ENCODE measurements at places on chromosomes 16 and 17. TPM values are rescaled to one million over a fixed set of nuclear protein-coding genes. Genes with fewer than 3 reads are reported as not detected.

DNA sequence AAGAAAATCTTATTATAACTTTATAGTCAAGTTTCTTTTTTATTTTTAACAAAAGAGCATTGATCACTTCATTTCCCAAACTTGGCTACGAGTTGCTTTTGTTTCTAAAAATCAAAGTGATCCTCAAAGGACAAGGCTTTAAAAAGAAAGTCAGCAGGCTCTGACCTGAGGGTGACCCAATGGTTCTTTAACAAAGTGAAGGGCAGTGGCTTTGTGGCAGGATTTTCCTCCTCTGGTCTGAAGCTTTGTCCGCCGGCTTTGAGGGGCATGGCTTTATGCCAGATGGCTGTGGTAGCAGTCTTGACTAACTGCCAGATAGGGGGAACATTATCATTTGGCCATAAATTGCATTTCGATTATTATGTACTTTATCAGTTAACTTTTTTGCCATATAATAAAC is 28.5 kb downstream of the IQCK start:
- H3K27ac ChIP-seq: no peak overlapping the region
- DNase-seq: no peak
- H3K27me3 ChIP-seq: no peaks in the 10 kb centered on the region
- no peaks in the 10 kb centered on the region for H3K36me3 ChIP-seq
- H3K4me1 ChIP-seq: peaks cover 2% of the 10 kb centered on the region

The COG7 gene
- total RNA-seq: 22.6 TPM

The HOXB4 gene
- not detected for total RNA-seq

The KREMEN2 gene
- 7.5 TPM for total RNA-seq

- no peaks in the 10 kb centered on the region for H3K4me1 ChIP-seq
- H3K4me3 ChIP-seq: no peak overlapping the region
- no peak overlapping the region for H3K27ac ChIP-seq
Measured at GRCh38 chr16:24900230-24900629, 54.5 kb downstream of the SLC5A11 start.

The OR3A2 gene
- total RNA-seq: not detected

- 0 out of 2 replicates have a peak, but pooled peaks cover 1% of the 10 kb centered on the region for H3K36me3 ChIP-seq
- no peak for DNase-seq
- H3K27me3 ChIP-seq: no peaks in the 10 kb centered on the region
- H3K27ac ChIP-seq: peak overlapping the region; percentile 6
- peaks cover 9% of the 10 kb centered on the region for H3K4me1 ChIP-seq
- H3K4me3 ChIP-seq: no peak overlapping the region
Measured at GRCh38 chr16:75382611-75383010, 50.7 kb downstream of the CFDP1 start.

DNA sequence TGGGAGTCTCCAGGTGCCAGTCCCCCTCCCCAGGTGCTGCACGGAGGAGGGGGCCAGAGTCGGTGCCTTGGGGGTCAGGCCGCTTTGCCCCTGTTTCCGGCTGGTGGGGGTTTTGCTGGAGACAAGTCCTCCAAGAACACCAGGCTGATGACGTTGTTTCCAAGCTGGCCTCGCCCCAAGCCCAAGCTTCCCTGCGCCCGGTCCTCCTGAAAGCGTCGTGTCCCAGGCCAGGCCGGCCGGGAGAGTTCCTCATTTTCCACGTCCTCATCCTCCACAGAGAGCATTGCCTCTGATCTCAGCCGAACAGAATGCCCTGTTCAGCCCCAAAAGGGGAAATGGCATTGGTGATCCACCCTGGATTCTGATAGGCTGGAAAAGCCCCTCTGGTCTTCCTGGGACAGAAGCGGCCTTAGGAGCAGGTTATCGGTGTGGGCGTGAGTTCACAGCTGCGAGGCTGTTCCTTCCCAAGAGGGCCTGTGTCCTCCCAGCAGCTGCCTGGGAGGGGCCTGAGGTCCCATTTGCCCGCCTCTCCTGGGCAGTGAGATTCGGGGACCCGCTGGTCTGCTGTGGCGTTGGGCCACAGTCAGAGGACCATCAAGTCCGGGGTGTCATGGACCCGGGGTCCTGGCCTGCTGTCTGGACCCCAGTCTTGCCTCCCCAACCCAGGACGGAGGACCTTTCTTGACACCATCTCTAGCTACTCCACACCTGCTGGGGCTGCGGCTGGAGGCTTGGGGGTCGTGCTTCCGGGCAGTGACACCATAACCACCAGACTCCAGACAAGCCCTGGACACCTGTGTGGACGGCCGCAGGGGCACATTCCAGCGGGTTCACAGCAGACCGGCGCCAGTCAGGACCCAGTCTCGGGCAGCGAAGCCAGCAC is 7.1 kb downstream of the SOX8 start:
- H3K27me3 ChIP-seq: no peaks in the 10 kb centered on the region
- H3K27ac ChIP-seq: no peak overlapping the region
- no peaks in the 10 kb centered on the region for H3K36me3 ChIP-seq
- H3K4me1 ChIP-seq: no peaks in the 10 kb centered on the region
- H3K4me3 ChIP-seq: no peak overlapping the region

The GRAPL gene
- 0.55 TPM for total RNA-seq

GRCh38 chr16:50596762-50597450 is 48.7 kb downstream of the NKD1 start:
- no peak for DNase-seq
- no peaks in the 10 kb centered on the region for H3K36me3 ChIP-seq
- no peak overlapping the region for H3K27ac ChIP-seq
- no peaks in the 10 kb centered on the region for H3K27me3 ChIP-seq
- peaks cover 26% of the 10 kb centered on the region for H3K4me1 ChIP-seq

DNA sequence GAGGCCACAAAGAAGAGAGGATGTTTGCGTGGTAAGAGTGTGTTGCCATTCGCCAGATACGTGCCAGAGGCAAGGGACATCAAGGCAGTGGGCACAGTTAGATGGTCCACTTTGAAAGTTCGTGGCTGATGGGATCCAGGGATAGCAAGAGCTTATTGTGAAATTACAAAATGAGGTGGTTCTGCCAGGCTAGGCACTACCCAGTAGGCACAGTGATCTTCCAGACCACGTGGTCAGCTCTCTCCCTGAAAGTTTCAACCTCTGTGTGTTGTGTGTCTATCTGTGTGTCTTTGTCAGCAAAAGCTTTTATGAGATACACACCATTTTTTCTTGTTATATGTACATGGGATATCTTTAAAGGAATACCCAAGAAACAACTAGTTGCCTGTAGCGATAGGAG is 9.5 kb downstream of the SGF29 start:
- no peaks in the 10 kb centered on the region for H3K27me3 ChIP-seq
- H3K36me3 ChIP-seq: peaks cover 30% of the 10 kb centered on the region
- no peaks in the 10 kb centered on the region for H3K4me1 ChIP-seq
- H3K27ac ChIP-seq: no peak overlapping the region
- no peak for DNase-seq
- H3K4me3 ChIP-seq: no peak overlapping the region

GRCh38 chr17:73192894-73193701 is at the start of gene COG1:
TSS of gene COG1 (plus strand) at chr17:73193055. CDS start at chr17:73193070, 15 bp downstream.
- DNase-seq: peak; percentile 82

- H3K27ac ChIP-seq: no peak overlapping the region
- H3K4me3 ChIP-seq: peak overlapping the region; percentile 58
- DNase-seq: peak; percentile 83
- H3K27me3 ChIP-seq: peaks cover 12% of the 10 kb centered on the region
Measured at GRCh38 chr17:39231591-39232551, 6.1 kb upstream of the STAC2 start.

DNA sequence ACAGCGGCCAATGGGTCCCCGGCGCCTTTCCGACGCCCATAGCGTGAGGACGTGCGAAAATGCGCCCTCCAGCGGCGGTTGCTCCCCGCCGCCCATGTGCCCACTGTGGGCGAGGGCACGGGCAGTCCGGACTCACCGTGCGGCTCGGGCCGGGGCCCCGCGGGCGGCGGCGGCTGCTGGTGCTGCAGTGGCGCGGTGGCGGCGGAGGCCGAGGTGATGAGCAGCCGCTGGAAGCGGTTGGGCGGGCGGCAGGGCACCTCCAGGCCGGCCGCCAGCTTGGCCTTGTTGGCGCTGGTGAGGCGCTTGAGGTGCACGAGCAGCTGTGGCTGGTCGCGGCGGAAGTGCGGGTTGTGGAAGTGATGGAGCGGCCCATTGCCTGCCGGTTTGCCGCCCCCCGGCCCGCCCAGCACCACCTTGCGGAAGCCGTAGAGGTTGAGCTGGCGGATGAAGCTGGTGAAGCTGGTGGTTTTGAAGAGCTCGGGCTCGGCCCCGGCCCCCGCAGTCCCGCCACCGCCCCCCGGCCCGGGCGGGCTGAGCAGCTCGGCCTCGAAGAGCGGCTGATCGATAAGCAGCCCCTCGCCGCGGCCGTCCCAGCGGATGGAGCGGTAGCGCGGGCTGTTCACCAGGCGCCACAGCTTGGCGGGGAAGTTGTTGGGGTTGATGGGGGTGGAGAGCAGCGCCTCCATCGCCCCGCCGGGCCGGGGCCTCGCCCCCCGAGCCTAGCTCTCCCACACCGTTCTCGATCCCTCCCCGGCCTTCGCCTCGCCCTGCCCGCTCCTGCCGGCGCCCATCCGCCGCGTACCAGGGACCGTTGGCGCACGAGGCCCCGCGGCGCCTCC is at the start of gene HSF5:
TSS of gene HSF5 (minus strand) at position 820 of the 839 bp plus-strand sequence. CDS start at position 686, 134 bp downstream.
- no peaks in the 10 kb centered on the region for H3K4me1 ChIP-seq
- peaks cover 38% of the 10 kb centered on the region for H3K36me3 ChIP-seq
- peaks cover 21% of the 10 kb centered on the region for H3K27me3 ChIP-seq
- no peak within 1 kb of the TSS for H3K27ac ChIP-seq
- H3K4me3 ChIP-seq: no peak within 1 kb of the TSS
- DNase-seq: peak; percentile 78

DNA sequence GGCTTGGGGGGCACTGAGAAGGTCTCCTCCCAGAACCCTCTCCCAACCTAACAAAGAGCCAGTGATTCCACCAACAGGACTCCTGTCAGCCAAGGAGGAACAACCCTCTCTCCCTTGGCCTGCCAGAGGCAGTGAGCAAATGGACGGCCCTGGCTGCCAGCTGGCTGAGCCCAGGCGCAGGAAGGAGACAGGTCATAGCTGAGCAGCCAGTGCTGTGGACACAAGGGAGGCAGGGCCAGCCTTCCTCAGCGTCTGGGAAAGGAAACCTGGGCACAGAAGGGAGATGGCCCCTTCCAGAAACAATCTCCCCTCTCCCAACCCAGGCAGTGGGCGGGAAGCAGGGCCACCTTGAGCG is 2.1 kb downstream of the MPO start:
- H3K4me3 ChIP-seq: no peak overlapping the region
- DNase-seq: no peak
- no peak overlapping the region for H3K27ac ChIP-seq
- no peaks in the 10 kb centered on the region for H3K36me3 ChIP-seq
- H3K27me3 ChIP-seq: peaks cover 16% of the 10 kb centered on the region

DNA sequence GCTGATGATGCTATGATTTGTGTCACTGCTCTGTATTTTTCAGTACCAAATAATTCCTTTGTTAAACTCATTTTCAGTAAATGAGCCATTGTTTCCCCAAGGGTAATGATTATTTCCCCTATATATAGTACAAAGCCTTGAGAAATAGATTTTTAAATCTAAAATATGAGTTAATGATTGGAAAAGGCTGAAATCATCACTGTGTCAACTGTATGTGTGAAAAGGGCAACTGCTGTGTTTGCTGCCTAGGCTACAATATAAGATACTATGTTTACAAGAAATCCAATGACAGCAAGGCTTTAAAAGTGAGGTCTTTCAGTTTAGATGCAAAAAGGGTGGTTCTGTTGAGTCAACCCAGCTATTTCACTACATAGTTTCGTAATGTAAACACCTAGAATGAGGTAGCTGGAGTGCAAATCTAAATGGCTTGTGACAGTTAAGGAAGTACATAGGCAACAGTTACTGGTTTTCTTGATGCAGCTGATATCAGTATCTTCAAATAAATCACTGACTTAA is 15.3 kb downstream of the NLK start:
- no peak overlapping the region for H3K27ac ChIP-seq
- H3K27me3 ChIP-seq: no peaks in the 10 kb centered on the region

DNA sequence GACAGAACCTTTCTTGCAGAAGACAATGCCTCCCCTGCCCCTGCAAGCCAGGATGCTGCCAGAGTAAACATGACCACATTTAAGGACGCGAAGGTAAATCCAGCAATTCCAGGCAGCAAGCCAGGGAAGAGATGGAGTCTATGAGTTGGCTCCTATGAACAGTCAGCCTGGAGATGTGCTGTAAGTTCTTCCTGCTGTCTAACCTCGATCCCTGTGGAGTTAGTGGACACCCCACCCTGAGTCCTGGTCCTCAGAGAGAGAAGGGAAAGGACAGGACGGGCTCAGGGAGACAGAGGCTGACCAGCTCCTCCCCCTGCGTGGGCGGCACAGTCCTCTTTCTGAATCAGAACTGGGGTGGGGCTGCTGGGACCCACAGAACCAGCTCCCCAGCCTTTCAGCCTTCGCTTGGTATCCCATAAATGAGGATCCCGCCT is 24.9 kb downstream of the CDC42EP4 start:
- peaks cover 35% of the 10 kb centered on the region for H3K4me1 ChIP-seq
- H3K27me3 ChIP-seq: no peaks in the 10 kb centered on the region
- DNase-seq: no peak
- peaks cover 2% of the 10 kb centered on the region for H3K36me3 ChIP-seq
- no peak overlapping the region for H3K4me3 ChIP-seq

GRCh38 chr17:71900621-71901229 is 220.1 kb upstream of the SOX9 start:
- no peaks in the 10 kb centered on the region for H3K4me1 ChIP-seq
- H3K27ac ChIP-seq: no peak overlapping the region
- H3K27me3 ChIP-seq: no peaks in the 10 kb centered on the region
- no peak overlapping the region for H3K4me3 ChIP-seq

The ALDH3A1 gene
- 0.35 TPM for total RNA-seq

DNA sequence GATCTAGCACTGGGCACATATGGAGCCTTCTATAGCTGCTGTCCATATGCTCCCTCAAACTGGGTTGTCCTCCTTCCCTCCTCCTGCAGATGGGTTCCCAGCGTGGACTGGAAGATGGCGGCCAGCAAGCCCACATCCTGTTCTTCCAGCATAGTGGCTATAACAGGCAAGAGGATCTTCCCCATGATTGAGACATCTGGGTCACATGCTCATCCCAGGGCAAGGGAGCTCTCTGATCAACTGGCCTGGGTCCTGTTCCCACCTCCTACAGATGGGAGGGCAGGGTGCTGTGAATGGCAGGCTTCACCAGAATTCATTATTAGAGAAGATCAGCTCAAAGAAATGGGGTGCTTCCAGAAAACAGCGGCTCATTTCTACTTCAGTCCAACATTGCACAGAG is 210.2 kb downstream of the PARN start:
- H3K27ac ChIP-seq: no peak overlapping the region
- H3K4me3 ChIP-seq: no peak overlapping the region
- no peaks in the 10 kb centered on the region for H3K27me3 ChIP-seq
- no peak for DNase-seq
- H3K4me1 ChIP-seq: no peaks in the 10 kb centered on the region
- H3K36me3 ChIP-seq: peaks cover 14% of the 10 kb centered on the region

DNA sequence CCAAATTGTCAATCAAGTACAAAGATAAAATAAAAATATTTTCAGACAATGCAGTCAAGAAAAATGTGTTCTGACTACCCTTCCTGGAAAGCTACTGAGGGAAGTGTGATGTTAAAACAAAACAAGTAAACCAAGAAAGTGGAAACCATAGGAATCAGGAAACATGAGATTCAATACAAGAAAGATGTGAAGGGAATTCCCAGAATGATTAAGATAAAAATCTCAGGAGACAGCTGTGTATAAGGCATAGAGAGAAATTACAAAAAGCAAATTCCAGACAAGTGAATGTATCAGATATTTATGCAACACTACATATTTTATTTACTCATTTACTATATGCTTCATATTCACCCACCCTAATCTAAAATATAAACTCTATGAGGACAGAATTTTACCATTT is 32.2 kb downstream of the TRIM37 start:
- H3K4me3 ChIP-seq: no peak overlapping the region
- H3K27me3 ChIP-seq: no peaks in the 10 kb centered on the region

The AURKB gene
- 180 TPM for total RNA-seq

- no peaks in the 10 kb centered on the region for H3K27me3 ChIP-seq
- H3K4me1 ChIP-seq: peaks cover 7% of the 10 kb centered on the region
- DNase-seq: no peak
- H3K27ac ChIP-seq: no peak overlapping the region
- no peak overlapping the region for H3K4me3 ChIP-seq
Measured at GRCh38 chr17:32019228-32019627, 12.0 kb downstream of the LRRC37B start.

The ZNF747 gene
- total RNA-seq: 11.3 TPM

Data from WTC11 (cell line).